ENCODE measurements at places on chromosomes 2 and 18.
A peak's percentile ranks its signal among the peaks of the same experiment; 100 is the strongest.

- no peak for DNase-seq
These were observed 645 bp downstream of the MIB1 start for GRCh38 chr18:21741312-21741561.

DNA sequence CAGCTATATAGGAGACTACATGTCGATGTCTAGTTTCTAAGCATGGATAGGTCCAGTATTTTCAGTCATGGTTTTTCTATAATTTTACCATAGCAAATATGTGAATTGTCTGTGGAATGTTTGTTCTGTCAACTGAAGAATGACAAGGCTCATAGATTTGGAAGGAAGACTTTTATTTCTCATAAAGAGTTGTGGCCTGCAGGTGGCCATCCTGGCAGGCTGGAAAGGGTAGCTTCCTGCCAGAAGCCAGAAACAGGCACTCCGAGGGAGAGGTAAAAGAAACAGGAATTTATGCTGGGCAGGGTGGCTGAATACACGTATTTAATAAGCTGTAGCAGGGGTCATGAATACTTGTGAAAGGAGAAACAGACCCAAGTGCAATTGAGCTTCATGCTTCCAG is 182.1 kb downstream of the PARD3B start:
- DNase-seq: no peak

- no peak for DNase-seq
These were observed 818.8 kb upstream of the GYPC start for GRCh38 chr2:125837128-125837527.

GRCh38 chr2:108534584-108535356 is 500 bp downstream of the LIMS1 start:
- peak; percentile 70 for DNase-seq

DNA sequence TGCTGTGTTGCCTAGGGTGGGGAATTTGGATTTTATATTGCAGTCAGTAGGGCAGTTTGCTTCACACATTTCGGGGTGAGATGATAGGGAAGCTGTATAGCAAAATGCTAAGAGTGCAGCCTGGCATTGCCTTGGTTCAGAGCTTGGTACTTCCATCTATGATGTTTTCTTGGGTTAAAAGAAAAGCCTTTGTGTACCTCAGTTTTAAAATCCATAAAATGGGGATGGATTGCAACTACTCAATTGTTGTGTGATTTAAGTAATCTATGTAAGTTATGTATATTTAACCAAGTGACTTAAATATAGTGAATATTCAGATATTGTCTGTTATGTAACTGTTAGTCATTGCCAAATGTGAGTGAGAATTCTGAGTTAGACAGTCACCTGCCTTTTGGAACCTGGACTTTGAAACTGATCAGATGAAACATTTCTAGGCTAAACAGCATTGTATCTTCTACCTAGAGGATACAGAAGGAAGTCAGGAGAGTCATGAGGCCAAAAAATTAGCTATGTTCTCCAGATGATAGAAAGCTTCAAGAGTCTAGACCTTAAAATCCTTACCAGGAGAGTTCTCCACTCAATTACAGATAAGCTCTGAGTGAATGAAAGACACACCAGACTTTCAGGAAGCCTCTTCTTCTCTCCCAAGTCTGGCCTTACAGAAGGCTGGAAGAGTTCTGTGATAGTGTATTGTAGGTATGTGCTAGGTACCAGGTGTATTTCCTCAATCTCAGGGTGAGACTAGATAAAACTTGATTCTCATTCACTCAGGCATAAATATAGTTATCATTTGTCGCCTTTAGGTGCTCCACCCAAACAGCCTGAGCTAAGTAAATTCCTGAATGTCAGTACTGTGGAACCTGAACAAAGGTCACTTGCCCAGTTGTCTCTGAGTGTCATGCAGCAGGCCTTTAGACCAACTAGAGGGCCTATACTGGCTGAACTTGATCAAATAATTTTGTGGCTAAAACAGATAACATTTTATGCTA is 7.5 kb downstream of the RIOK3 start:
- no peak for DNase-seq
